NT2/D1 (cell line): ENCODE measurements at places on chromosomes 3 and 15.

DNA sequence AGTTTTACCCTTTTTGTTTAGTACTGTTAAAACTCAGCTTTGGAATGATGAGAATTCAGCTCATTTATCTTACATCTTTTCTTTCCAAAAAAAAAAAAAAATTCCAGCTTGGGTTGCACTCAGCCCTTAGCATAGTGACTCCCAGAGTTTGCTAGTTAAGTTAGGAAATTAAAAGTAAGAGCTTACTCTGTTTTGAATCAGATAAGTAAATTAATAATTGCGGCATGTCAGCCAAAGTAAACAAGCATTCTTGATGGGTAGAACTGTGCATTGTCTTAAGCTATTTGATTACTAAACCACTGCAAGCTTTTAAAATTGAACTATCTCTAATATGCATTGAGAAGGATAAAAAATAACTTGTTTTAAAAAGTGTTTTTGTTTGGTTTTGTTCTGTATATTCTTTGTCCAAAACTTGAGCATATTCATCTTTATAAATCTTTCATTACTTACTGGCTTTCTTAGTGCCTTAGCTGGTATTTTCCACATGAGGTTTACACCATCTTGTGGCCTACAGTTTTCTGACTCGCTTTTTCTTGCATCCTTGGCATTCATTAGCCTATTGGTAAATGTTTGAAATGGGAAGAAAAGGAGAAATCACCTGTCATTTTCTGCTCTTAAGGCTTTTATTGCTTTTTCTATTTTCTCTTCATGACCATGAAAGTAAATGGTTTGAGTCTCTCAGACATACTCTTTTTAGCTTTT lies 107.6 kb downstream of the FILIP1L start:
- no peak for DNase-seq

DNA sequence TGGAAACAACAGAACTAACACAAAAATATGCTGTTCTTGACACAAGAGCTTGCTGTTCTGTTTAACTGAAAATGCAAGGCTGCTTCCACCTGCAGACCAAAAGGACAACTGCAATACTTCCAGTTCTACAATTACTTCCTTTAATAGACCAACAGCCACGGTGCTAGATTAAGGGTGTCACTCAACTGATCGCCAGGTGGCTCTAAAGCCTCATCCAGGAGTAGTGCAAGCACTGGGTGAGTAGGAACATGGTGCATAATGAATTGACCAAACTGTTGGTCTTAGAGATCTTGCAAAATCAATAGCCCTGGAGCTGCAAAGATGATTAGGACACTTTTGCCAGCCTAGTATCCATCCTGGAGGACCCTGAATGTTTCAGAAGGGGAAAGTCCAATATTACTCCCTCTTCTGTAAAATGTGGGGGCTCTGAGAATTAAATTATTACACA lies 3.6 kb upstream of the CLDN16 start:
- DNase-seq: no peak

- no peak for DNase-seq
Measured at GRCh38 chr15:82843566-82843965, 34.1 kb downstream of the WHAMM start.

DNA sequence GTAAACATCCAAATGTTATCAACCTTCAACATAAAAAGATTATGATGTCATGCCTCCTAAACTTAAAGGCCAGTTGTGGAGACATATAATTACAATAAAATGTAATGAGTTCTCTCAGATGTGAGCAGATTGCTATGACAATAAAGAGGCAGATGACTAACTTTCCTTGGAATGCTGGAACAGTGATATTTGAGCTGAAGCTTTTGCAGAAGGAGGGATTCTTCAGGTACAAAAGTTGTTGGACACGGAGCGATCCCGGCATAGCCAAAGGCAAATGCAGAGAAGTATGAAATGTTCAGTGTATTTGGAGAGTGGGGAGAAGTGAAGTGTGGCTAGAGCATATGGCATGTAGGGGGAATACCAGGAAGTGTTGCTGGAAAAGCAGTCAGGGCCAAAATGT lies 520.1 kb downstream of the FGF12 start:
- no peak for DNase-seq

DNA sequence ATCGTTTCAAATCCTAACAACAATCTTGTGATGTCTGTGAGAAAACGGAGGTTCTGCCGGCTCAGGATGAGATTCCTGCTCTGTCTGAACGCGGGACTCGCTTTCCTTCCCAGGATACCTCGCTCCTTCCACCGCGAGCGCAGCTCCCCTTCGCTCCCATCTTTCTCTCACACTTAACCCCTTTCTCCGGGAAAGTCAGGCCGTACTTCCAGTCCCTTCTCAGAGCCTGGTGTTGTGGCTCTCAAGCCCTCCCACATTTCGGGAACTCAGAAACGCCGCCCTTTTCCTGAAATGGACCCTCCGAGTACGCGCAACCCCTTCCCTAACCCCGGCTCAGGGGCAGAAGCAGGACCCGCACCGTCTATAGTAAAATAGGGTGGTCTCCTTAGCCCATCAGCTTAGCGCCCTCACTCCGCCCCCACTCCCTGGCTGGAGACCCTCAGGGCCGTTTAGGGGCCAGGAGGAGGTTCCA lies 378 bp upstream of the FEM1B start:
- peak; percentile 46 for DNase-seq

DNA sequence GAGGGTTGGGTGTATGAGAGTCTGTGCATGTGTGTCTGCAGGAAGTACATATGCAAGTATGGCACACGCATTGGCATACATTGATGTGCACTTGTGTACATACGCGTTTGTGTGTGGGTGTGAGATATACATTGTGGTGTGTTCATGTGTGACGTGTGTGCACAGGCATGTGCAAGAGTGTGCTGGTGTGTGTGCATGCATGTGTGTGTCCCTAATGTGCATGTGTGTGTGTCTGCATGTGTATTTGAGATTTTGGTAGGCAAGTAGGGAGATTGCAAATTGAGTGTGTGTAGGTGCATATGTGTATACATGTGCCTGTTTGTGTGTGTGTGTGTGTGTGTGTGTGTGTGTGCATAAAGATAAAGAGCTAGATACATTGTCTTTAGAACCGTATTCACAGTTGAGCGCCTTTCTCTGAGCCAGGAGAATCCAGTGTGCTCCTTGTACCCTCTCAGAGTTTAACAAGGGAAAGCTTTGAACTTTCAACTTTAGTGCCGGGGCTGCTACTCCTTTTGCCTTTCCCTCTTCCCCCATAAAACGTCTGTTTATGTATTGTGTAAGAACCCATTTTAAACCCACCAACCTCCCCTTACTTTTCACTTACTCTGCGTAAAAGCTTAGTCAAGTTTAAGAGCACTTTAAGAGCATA lies 152.4 kb upstream of the CHL1 start:
- DNase-seq: no peak

DNA sequence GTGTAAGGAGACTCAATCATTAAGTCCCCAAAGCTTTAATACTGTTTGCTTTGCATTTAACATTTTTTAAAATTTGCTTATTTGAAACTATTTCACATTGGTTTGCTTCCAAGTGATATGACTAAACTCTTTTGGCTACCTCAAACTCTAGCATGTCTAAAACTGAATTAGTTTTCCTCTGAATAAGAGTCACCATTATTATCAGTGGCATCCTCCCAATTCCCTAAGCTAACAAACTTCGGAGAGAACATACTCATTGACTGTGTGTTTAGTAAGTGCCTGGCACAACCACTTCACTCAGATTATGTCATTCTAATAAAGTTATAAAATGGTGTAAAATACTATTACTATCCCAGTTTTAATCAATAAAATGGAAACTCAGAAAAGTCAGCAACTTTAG lies 21.9 kb downstream of the ATOSA start:
- DNase-seq: no peak

DNA sequence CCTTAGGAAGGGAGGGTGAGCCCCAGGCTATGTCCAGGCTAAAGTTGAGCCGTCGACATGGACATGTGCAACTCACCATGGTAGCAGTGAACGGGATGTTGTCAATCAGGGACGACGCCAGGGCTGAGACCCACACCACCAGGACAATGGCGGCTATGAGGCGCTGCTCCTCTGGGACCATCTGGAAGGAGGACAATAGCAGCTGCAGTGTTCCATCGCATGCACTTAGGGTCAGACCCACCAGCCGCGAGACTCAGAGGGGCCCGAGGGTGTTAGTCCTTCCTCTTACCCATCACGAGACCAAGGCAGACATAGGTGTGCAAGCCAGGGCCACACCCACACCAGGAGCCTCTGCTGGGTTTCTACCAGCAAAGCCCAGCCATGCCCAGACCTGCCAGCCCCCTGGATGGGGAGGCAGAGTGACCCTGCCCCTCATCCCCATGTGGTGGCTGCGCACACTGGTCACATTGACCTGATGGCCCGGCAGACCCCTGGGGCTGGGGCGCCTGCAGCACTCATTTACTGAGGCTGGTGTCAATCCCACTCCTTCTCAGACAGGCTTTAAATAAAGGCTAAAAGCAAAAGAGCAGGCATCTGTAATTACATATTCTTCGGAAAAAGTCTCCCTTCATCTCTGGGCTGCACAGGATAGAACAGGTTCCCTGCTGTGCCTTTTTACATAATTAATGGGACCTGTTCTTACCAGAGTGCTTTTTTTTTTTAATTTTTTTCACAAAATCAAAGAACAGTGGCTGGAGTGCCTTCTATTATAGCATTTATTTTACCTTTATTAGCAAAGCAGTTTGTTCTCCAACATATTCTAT lies 227.8 kb downstream of the OCA2 start:
- no peak for DNase-seq

DNA sequence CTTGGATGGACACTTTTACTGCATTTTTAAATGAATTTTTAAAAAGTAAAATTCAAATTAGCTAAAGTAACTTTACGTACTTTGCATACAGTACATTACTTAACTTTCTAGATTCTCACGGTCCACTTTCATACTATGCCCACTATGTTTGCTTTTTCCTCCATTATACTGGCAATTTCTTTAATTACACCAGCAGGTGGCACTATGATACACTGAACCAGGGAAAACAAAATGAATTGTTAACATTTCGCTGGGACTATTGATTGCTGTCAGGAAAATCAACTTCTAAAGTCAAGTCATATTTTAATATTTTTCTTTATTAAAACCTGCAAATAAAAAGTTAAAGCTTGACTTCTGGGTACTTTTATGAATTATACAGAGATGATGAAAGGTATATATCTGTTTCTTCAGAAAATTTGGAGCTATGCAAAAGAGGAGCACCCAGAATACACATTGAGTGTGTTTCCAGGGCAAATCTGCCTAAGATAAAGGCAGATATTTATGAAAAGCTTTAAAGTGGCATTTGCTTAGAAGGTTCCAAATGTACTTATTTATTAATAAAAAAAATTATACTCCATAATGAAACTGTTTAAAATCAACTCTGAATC lies 21.8 kb upstream of the POU1F1 start:
- DNase-seq: peak; percentile 11

- DNase-seq: no peak
Measured at GRCh38 chr3:62758296-62759066, 116.7 kb downstream of the CADPS start.

DNA sequence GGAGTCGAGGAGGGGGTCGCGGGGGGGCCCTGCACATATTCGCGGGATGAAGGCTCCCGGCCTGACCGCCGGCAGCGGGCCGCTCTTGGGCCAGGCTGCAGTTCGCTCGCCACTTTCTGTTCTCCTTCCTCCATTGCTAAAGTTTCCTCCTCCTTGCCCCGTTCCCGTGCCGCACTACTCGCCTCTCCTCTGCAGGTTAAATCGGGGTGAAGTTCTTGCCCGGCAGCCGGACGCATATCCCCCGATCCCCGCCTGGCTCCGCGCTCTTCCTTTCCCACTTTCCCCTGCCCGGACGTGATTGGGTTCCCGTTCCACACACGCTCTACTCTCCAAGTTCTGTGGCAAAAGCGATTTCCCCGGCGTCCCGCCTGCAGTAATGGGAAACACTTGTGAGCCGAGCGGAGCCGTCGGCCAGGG lies 556 bp downstream of the CRYBG3 start:
- peak; percentile 6 for DNase-seq

GRCh38 chr3:177441276-177441812 lies 244.1 kb upstream of the TBL1XR1 start:
- DNase-seq: no peak

GRCh38 chr3:151578495-151578894 lies 117.6 kb upstream of the IGSF10 start:
- no peak for DNase-seq

DNA sequence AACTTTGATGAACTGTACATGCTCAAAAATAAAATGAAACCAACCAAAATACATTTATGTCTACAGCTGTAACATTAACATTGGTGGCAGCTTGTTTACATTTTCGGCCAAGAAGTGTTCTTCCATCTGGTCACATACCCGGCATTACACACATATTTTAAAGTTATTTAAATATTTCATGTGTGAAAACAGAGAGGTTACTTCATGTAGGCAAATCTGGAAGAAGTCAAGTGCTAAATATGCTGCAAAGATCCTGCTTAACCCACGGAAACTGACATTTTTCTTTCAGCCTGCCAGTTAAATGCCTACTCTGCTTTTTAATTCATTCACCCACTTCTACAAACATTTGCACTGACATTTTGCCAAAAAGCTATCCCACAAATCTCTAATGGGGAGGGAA lies 69.7 kb downstream of the MB21D2 start:
- DNase-seq: no peak

DNA sequence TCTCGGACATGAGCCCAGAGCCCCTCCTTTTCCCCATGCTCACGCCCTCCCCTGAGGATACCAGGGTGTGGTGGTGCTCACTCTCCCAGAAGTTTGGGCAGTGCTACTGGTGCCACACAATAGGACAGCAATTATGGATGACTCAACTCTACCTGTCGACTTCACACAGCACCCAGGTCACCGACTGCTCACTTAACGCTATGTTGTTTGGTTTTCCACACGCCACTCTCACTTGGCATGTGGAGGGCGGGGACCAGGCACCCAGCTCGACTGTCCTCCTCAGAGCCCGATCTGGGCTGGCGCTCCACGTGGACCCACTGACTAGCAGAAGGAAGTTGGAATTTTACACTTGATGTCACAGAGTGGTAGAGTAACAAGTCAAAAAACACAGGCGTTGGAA lies 30.9 kb downstream of the STIMATE start:
- no peak for DNase-seq

DNA sequence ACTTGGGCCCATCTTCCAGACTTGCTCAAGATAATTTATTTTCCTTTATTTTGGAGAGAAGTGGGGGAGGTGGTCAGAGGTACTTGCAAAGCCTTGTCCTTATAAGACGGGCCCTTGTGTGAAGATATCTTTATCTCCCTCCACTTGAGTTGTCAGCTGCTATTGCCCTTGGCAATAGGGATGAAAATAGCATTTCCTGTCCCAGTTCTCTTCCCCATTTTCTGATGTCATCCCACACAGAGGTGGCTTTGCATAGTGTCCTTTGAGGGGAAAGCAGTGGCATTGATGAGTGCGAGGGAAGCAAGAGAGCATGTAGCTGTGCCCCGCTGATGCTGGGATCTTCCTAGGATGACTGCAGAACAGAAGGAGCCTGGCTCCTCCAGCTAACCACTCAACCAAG lies 41.9 kb upstream of the TUBGCP5 start:
- no peak for DNase-seq

GRCh38 chr3:40216471-40216870 lies 93.0 kb upstream of the EIF1B start:
- DNase-seq: no peak

DNA sequence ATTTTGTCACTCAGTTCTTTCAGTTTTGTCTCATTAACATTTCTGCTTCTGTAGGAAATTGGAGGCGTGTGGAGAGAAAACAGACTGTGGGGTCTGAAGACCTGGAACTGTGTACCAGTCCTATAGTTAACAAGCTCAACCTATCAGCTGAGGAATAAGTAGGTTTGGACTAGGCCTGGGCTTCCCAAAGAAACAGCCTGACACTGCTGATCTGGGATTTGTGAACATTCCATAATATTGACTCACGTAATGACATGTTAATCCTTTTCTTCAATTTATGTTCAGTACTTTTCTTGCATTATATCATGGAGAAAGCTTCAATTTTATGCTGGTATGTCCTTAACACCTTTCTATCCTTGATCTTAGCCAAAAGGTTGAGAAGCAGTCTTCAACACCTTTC lies 181.6 kb upstream of the RORA start:
- no peak for DNase-seq
